ENCODE measurements at places on chromosomes 7 and 10.

- no peak overlapping the region for H3K27ac ChIP-seq
- no peak overlapping the region for H3K4me3 ChIP-seq
- DNase-seq, result no peak
- peaks cover 3% of the 10 kb centered on the region for H3K4me1 ChIP-seq
- no peaks in the 10 kb centered on the region for H3K36me3 ChIP-seq
Observed at GRCh38 chr7:142529591-142529990, 219.7 kb upstream of the PRSS1 start.

- no peaks in the 10 kb centered on the region for H3K36me3 ChIP-seq
- peaks cover 6% of the 10 kb centered on the region for H3K27me3 ChIP-seq
- H3K4me3 ChIP-seq, result no peak overlapping the region
- H3K27ac ChIP-seq, result no peak overlapping the region
Observed at GRCh38 chr10:29174389-29174788, 114.5 kb upstream of the LYZL1 start.

- DNase-seq, result no peak
- H3K4me1 ChIP-seq, result no peaks in the 10 kb centered on the region
Observed at GRCh38 chr10:131650771-131651673, 249.8 kb upstream of the PPP2R2D start.

DNA sequence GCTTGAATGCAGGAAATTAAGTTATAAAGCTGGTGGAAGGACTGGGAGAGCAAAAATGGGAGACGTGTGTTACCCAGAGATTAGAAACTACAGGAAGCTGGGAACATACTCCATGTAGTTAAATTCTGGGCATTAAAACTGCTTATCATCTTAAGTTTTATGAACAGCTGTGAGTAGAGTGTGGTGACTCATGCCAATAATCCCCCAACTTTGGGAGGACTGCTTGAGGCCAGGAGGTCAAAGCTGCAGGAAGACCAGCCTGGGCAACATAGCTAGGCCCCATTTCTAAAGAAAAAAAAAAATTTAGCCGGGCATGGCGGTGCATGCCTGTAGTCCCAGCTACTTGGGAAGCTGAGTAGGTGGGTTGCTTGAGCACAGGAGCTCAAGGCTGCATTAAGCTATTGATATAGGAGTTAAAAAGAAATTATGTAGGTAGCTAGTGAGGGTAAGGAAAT is 56.2 kb upstream of the SEPHS1 start:
- no peak overlapping the region for H3K4me3 ChIP-seq
- no peaks in the 10 kb centered on the region for H3K4me1 ChIP-seq
- no peaks in the 10 kb centered on the region for H3K36me3 ChIP-seq
- H3K27me3 ChIP-seq, result peaks cover 5% of the 10 kb centered on the region
- no peak overlapping the region for H3K27ac ChIP-seq

DNA sequence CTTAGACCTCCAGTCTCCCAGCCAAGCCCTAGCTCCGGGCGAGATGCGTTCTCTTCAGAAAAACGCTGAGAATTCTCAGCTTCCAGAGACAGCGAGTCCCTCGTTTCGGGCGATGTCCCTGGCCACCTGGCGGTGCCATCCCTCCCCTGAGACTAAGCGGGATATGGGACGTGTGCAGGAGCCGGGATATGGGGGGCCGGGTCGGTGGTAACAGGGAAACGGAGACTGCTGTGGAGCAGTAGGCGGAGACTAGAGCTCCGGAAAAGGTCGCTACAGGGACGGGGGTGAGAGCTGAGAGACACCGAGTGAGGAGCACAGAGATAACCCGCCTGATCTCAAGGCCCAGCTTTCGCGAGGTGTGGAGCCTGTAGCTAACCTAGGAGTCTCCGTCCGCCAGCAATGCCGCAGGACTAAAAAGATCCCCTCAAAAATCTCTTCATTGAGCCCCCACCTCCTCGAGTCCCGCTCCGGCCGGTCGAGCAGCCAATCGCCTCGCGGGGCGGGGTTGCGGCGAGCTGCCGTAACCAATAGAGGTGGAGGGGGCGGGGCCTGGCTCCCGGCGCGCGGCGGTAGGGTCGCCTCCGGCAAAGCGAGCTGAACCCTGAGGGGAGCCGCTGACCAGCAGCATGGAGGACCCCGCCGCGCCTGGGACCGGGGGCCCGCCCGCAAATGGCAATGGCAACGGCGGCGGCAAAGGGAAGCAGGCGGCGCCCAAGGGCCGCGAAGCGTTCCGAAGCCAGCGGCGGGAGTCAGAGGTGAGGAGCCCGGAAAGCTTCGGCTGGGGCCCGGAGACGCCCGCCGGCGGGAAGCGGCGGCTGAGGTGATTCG is at the start of gene STRIP2:
TSS of gene STRIP2 (plus strand) at position 586 of the 828 bp plus-strand sequence. CDS start at position 627, 41 bp downstream.
- H3K4me1 ChIP-seq, result peaks cover 38% of the 10 kb centered on the region
- peak within 1 kb of the TSS; percentile 85 for H3K4me3 ChIP-seq
- peak; percentile 94 for DNase-seq
- peaks cover 9% of the 10 kb centered on the region for H3K36me3 ChIP-seq
- H3K27ac ChIP-seq, result peak within 1 kb of the TSS; percentile 71

DNA sequence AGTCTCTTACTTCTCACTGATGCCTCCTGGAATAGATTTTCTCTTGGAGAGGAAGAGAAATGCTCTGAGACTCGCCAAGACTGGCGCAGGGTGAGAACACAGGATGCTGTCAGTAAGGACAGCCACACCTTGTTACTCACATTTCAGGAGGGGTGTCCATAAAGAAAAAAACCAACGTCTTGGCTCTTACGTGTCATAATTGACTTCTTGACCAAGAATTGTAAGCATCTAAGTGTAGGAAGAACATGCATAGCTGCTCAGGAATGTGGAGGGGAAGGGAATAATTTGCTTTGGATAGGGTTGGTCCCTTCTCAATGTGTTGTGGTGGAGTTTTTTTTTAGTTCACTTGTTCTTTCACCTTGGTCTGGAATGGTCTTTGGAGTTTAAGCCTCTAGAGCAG is 43.8 kb upstream of the ZNF438 start:
- no peak overlapping the region for H3K4me3 ChIP-seq
- no peaks in the 10 kb centered on the region for H3K36me3 ChIP-seq
- no peak overlapping the region for H3K27ac ChIP-seq
- peaks cover 22% of the 10 kb centered on the region for H3K27me3 ChIP-seq

DNA sequence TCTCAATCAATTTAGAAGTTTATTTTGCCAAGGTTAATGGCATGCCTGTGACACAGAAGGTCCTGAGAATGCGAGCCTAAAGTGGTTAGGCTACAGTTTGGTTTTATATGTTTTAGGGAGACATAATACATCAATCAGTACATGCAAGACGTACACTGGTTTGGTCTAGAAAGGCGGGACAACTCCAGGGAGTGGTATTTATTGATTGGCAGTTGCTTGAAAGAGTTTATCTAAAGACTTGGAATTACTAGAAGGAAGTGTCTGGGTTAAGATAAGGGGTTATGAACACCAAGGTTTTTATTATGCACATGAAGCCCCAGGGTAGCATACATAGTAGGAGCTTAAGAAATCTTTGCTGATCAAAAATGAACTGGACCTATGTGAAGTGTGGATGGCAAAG is 21.5 kb downstream of the NPVF start:
- no peaks in the 10 kb centered on the region for H3K36me3 ChIP-seq
- H3K27me3 ChIP-seq, result peaks cover 40% of the 10 kb centered on the region
- H3K4me3 ChIP-seq, result no peak overlapping the region
- H3K27ac ChIP-seq, result no peak overlapping the region
- DNase-seq, result no peak
- peaks cover 1% of the 10 kb centered on the region for H3K4me1 ChIP-seq

GRCh38 chr7:144133307-144133706 is 10.3 kb downstream of the OR2A14 start:
- H3K4me3 ChIP-seq, result no peak overlapping the region
- no peaks in the 10 kb centered on the region for H3K36me3 ChIP-seq
- no peaks in the 10 kb centered on the region for H3K4me1 ChIP-seq

- H3K4me3 ChIP-seq, result no peak overlapping the region
- peaks cover 23% of the 10 kb centered on the region for H3K4me1 ChIP-seq
- peaks cover 17% of the 10 kb centered on the region for H3K36me3 ChIP-seq
- H3K27me3 ChIP-seq, result no peaks in the 10 kb centered on the region
- H3K27ac ChIP-seq, result peak overlapping the region; percentile 72
- DNase-seq, result no peak
Observed at GRCh38 chr7:139854803-139855497, 25.9 kb downstream of the TBXAS1 start.

DNA sequence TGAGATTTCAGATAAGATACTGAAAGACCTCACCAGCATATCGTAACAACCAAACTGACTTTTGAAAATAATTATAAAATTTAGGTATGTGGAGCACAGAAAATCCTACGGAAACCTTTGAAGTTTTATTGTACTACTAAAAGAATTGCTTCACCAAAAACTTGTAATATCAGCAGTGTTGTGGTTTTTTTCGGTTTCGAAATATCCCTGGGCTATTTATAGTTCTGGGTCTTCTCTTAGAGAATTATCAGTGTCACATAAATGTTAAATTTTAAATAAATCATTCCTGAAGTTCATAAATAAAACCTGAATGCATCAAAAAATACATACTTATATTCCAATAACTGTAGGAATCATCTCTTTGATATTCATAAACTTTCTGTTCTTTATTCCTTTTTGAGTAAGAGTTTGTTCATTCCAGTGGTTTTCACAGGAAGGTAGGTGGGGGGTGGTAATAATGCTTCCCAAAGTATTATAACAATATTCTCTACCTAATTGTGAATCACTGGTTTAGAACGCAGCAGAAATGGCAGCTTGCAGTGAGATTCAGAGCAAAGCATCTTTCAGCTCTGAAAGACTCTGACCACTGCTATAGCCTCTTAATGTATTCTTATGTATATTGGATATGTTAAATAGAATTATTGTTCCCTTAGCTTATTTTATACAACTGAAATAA is 60.2 kb downstream of the ZNF277 start:
- no peak overlapping the region for H3K4me3 ChIP-seq
- no peaks in the 10 kb centered on the region for H3K36me3 ChIP-seq
- no peaks in the 10 kb centered on the region for H3K27me3 ChIP-seq

DNA sequence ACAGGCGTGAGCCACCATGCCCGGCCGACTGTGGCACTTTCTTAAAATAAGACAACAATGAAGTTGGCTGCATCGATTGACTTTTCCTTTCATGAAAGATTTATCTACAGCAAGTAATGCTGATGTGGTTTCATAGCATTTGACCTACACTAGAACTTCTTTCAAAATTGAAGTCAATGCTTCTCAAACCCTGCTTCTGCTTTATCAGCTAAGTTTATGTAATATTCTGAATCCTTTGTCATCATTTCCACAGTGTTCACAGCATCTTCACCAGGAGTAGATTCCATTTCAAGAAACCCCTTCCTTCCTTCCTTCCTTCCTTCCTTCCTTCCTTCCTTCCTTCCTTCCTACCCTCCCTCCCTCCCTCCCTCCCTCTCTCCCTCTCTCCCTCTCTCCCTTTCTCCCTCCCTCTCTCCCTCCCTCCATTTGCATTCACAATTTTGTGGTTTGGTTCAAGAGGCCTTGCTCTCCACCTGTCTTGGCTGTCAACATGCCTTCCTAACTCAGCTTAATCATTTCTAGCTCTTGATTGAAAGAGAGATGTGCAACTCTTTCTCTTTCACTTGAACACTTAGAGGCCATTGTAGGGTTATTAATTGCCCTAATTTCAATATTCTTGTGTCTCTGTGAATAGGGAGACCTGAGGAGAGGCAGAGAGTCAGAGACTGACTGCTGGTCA is 52.1 kb downstream of the HDAC9 start:
- H3K4me3 ChIP-seq, result no peak overlapping the region
- H3K4me1 ChIP-seq, result no peaks in the 10 kb centered on the region
- no peaks in the 10 kb centered on the region for H3K36me3 ChIP-seq
- no peak for DNase-seq

DNA sequence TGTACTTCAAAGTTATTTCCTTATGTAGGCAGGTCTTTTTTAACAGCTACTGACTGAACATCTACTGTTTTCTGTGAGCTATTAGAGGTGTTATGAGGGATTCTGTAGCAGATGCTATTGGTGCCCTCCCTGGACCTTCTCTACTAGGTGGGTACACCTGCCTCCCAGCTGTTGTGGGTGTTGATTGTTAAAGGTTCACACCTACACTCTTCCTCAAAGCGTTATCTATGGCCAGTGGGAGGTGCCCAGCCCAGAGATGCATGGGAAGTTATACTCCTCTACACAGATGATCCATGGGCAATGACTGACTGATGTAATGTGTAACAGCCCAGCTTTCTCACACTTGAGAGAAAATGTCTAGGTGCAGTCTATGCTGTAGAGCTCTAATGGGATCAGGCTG is 127.7 kb downstream of the PRKG1 start:
- no peaks in the 10 kb centered on the region for H3K27me3 ChIP-seq
- H3K36me3 ChIP-seq, result no peaks in the 10 kb centered on the region
- H3K4me3 ChIP-seq, result no peak overlapping the region
- no peaks in the 10 kb centered on the region for H3K4me1 ChIP-seq
- no peak for DNase-seq

- DNase-seq, result no peak
- H3K36me3 ChIP-seq, result peaks cover 31% of the 10 kb centered on the region
- H3K4me3 ChIP-seq, result no peak overlapping the region
Observed at GRCh38 chr7:156746891-156747290, 106.3 kb downstream of the RNF32 start.

DNA sequence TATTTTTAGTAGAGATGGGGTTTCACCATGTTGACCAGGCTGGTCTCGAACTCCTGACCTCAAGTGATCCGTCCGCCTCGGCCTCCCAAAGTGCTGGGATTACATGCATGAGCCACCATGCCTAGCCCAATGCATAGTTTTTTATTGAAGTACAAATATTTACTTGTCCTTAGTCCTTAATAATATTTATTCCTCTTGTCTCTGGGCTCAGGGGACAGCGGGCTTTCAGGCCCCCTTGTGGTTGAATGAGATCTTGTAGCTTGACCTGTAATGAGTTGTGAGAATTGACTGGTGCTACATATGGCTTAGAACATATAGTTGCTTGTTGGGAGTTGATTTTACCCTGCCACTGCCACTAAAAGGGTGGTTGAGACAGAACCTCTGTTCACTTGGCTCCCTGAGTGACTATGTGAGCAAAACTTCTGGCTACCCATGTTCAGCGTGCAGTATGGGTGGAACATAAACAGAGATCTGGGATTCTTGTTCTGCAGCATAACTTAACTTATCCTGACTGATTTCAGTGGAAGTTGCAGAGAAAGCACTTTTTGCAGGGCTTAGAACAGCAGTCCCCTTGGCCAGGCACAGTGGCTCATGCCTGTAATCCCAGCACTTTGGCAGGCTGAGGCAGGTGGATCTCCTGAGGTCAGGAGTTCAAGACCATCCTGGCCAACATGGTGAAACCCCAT is 14.9 kb downstream of the CCL26 start:
- no peaks in the 10 kb centered on the region for H3K4me1 ChIP-seq
- H3K27me3 ChIP-seq, result no peaks in the 10 kb centered on the region
- H3K36me3 ChIP-seq, result no peaks in the 10 kb centered on the region
- H3K27ac ChIP-seq, result no peak overlapping the region

GRCh38 chr7:136245327-136246004 is 268.3 kb upstream of the MTPN start:
- H3K4me3 ChIP-seq, result no peak overlapping the region
- H3K27ac ChIP-seq, result no peak overlapping the region
- no peaks in the 10 kb centered on the region for H3K36me3 ChIP-seq
- no peaks in the 10 kb centered on the region for H3K27me3 ChIP-seq
- H3K4me1 ChIP-seq, result no peaks in the 10 kb centered on the region

All from activated CD4-positive, alpha-beta memory T cell treated with anti-CD3 and anti-CD28 coated beads, Interleukin-2, amount 10 ng/mL, durations not matched to agents 7 days and 5 days (primary cell).